ENCODE measurements at places on chromosomes 11 and 22.

DNA sequence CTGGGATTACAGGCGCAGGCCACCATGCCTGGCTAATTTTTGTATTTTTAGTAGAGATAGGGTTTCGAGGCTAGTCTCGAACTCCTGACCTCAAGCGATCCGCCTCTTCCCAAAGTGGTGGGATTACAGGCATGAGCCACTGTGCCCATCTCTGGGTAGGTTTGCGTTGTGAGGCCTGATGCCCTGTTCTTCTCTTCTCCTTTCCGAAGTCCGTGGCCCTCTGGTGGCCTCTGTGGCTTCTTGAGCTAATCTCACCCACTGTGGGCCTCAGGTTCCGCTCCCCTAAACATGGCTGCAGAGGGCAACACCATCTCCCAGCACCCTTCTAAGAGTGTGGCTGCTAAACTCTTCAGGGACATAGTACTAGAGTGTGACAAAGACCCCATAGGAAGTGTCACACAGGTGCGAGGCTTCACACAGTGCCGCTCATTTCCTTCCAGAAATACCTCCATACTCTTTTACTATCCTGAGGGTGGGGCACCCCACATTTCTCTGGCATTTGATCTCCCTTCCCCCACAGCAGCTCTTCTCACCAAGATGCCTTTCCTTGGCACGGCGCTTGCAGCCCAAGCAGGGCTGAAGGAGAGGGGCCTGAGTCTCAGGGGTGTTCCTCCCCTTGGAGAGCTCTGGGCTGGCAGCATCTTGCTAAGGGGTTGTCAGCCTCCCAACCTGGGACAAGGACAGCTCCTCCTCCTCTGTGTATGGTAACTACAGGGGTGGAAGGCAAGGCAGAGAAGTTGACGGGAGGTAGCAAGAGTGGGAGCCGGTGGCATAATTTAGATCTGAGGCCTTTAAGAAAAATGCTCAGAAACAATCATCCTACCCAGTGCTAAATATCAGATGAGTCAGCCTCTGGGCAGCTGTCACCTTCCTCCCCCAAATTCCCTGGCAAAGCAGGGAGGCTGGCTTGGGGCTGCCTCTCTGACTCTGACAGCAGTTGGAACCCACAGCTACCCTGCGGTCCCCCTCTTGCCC lies 6.1 kb downstream of the THY1 start:
- DNase-seq: no peak

- DNase-seq: no peak
Measured at GRCh38 chr11:126423154-126423553, 67.7 kb downstream of the ST3GAL4 start.

- DNase-seq: no peak
Measured at GRCh38 chr22:50730941-50731661, 6.9 kb upstream of the ACR start.

GRCh38 chr11:68181719-68182451 lies 31.2 kb downstream of the KMT5B start:
- DNase-seq: no peak

DNA sequence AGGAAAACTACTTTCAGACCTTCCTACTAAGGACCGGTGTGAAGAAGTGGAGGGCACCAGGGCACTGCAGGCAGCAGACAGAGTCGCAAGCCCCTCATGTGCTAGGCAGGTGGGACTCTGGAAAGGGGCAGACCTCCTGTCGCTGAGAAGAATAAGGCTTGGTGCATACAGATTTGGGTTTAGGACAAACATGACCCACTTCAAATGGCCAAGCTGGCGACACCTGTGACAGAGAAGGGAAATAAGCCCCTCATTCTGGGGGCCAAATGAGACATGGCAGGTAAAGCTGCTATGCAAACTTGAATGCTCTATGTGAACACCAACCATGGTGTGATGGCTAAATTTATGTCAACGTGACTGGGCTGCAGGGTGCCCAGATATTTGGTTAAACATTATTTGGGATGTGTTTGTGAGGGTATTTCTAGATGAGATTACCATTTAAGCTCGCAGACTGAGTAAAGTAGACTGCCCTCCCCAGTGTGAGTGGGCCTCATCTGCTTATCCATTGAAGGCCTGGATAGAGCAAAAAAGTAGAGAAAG lies 112.4 kb upstream of the PITPNB start:
- no peak for DNase-seq

- DNase-seq: no peak
Measured at GRCh38 chr11:64616817-64617216, 25.8 kb downstream of the SLC22A12 start.

DNA sequence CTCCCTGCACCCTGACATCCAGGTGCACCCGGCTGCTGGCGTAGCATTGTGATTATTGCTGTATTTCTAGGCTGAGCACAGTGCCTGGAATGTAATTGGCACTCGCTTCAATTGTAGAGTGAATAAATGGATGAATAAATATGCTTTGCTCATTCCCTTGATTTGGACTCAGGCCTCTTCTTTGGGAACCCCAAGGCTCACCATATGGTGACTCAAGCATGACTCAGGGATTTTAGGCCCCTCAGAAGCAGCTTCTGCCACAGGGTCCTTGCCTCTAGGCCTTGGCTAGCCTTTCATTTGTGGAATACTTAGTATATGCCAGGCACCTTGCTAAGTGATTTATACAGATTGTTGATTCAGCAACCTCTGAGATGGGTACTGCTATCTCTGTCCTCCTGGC lies 78.9 kb downstream of the GRIK4 start:
- no peak for DNase-seq

- DNase-seq: no peak
Measured at GRCh38 chr22:23061471-23062280, 8.6 kb upstream of the GNAZ start.

GRCh38 chr22:32164075-32164860 lies 5.2 kb upstream of the C22orf42 start:
- no peak for DNase-seq
